Vagina (tissue), 2 donors: ENCODE measurements at places on chromosomes 16 and 17. TPM values are rescaled to one million over a fixed set of nuclear protein-coding genes. Genes with fewer than 3 reads are reported as not detected.

- no peak for DNase-seq
- no peaks in the 10 kb centered on the region for H3K4me1 ChIP-seq
- H3K27ac ChIP-seq, result no peak overlapping the region
- H3K36me3 ChIP-seq, result no peaks in the 10 kb centered on the region
- H3K4me3 ChIP-seq, result no peak overlapping the region
These were observed 474.8 kb downstream of the KCNJ2 start for GRCh38 chr17:70644096-70644495.

DNA sequence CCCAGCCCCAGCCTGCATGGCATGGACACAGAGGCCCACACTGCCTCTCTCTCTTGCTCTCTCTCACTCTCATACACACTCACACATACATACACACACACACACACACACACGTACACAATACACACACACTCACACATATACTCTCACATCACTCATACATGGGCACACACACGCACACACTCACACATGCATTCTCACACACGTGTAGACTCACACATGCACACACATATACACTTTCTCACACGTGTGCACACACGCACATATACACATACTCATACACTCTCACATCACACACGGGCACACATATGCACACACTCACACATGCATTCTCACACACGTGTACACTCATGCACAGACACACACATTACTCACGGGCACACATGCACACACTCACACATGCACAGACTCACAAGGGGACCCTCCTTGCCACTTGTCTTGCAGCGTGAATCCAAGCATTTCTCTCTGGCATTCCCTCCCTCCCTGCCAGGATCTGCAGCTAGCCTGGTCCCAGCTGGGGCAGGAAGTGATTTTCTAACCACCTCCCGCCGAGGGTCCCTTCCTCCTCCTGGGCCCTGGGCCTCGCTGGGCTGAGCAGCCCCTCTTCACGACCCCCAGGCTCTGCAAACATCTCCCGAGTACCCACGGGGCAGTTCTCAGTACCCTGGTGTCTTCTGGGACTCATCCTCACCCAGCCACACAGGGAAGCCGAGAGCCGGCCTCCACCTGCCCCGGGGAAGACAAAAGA lies 37.5 kb downstream of the IL21R start:
- H3K27ac ChIP-seq, result no peak overlapping the region
- no peaks in the 10 kb centered on the region for H3K36me3 ChIP-seq
- H3K4me1 ChIP-seq, result no peaks in the 10 kb centered on the region
- no peaks in the 10 kb centered on the region for H3K27me3 ChIP-seq
- no peak for DNase-seq

DNA sequence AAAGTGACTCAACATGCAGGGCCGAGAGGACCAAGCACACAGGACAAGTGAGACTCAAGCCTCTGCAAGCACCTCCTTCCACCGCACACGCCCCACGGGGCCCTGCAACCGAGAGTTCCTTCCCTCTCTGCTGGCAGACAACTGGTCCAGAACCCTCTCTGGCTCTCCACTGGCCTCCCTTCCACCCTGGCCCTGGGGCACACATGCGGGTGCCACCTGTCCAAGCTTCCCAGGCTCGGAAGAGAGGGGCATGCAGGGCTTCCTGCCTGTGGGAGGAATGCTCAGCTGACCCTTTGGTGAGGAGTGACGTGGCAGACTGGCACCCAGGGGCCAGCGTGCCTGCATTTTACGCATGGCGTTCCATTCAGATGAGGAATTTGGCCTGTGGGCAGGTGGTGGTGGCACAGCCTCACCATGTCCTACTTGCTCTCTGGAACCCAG lies 59.8 kb downstream of the PIPOX start:
- no peaks in the 10 kb centered on the region for H3K4me1 ChIP-seq
- H3K4me3 ChIP-seq, result no peak overlapping the region
- DNase-seq, result no peak
- no peaks in the 10 kb centered on the region for H3K36me3 ChIP-seq
- H3K27ac ChIP-seq, result no peak overlapping the region
- H3K27me3 ChIP-seq, result no peaks in the 10 kb centered on the region

- peak overlapping the region; percentile 27 for H3K4me3 ChIP-seq
- H3K27me3 ChIP-seq, result peaks cover 5% of the 10 kb centered on the region
- H3K36me3 ChIP-seq, result no peaks in the 10 kb centered on the region
- peaks cover 11% of the 10 kb centered on the region for H3K4me1 ChIP-seq
These were observed 387.2 kb downstream of the SEC14L1 start for GRCh38 chr17:77527836-77528505.

GRCh38 chr16:35873472-35873871 lies 2414.1 kb downstream of the TP53TG3F start:
- no peaks in the 10 kb centered on the region for H3K4me1 ChIP-seq
- DNase-seq, result no peak
- H3K36me3 ChIP-seq, result no peaks in the 10 kb centered on the region
- H3K27ac ChIP-seq, result no peak overlapping the region
- no peaks in the 10 kb centered on the region for H3K27me3 ChIP-seq
- no peak overlapping the region for H3K4me3 ChIP-seq

DNA sequence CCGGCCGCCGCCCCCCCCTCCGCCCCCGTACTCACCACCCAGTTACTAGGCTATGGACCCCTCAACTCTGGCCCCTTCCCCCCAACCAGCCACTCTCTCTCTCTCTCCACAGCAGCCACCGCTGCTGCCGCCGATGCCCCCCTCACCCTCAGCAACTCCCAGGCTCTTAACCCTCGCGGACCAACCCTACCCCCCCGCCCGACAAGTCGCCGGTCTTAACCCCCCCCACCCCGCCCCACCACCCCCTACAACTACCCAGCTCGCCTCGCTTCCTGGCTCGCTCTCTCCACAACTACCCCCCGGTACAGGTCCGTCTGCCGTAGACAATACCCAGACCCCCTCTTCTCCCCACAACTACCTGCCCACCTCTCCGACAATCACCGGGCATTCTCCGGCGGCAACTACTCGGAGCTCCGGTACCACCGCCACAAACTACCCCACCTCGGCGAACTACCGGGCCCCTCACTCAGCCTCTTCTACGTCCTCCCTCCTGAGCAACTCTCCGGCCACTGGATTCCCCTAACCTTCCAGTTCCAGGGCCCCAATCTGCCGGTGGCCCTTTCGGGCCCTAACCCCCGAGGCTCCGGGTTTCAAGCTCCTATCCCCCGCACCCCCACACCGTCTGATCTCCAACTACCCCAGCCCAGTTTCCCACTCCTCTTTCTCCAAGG lies 702 bp downstream of the PHF23 start:
- peaks cover 53% of the 10 kb centered on the region for H3K4me1 ChIP-seq
- DNase-seq, result no peak
- H3K27me3 ChIP-seq, result no peaks in the 10 kb centered on the region
- peaks cover 26% of the 10 kb centered on the region for H3K36me3 ChIP-seq
- peak overlapping the region; percentile 99 for H3K27ac ChIP-seq

DNA sequence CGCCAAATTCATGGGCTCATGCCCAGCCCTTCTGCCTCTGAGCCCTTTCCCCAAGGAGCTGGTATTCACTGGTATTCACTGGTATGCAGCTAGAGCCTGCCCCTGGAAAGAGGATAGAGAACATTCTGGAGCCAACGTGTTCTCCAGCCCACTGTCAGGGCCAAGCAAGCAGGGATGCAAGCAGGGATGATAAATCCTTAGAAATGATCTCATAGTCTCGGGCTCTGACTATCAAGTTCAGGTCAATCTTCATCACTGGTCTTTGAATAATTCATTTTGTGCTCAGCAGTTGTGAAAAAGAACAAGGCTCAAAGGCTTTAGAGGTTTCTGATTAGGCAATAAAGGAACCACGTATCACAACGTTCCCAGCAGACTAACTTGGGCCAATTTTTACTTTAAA lies 57.3 kb downstream of the CACNG5 start:
- no peak overlapping the region for H3K4me3 ChIP-seq
- no peaks in the 10 kb centered on the region for H3K36me3 ChIP-seq
- no peaks in the 10 kb centered on the region for H3K4me1 ChIP-seq
- DNase-seq, result no peak
- H3K27me3 ChIP-seq, result no peaks in the 10 kb centered on the region

GRCh38 chr17:81641825-81642489 lies 5.0 kb downstream of the TSPAN10 start:
- no peaks in the 10 kb centered on the region for H3K27me3 ChIP-seq
- no peaks in the 10 kb centered on the region for H3K4me1 ChIP-seq
- H3K4me3 ChIP-seq, result no peak overlapping the region
- H3K27ac ChIP-seq, result no peak overlapping the region
- H3K36me3 ChIP-seq, result no peaks in the 10 kb centered on the region

DNA sequence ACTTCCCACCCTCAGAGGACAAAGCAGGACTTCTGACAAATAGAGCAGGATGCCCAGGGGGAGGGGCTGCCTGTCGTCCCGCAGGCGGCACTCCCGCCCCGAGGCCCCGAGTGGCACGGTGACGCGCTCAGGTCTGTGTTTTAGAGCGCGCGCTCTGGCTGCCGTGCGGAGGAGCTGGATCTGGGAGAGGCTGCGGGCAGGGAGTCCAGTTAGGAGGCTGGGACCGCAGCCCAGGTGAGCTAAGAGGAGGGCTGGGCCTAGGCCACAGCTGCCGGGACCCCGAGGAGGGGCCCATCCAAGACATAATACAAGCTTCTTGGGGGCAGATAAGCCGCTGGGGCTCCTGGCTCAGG lies 6.4 kb downstream of the DOC2A start:
- no peaks in the 10 kb centered on the region for H3K4me1 ChIP-seq
- H3K27ac ChIP-seq, result no peak overlapping the region
- H3K27me3 ChIP-seq, result peaks cover 4% of the 10 kb centered on the region
- peaks cover 15% of the 10 kb centered on the region for H3K36me3 ChIP-seq

- no peaks in the 10 kb centered on the region for H3K27me3 ChIP-seq
- no peaks in the 10 kb centered on the region for H3K4me1 ChIP-seq
- no peak overlapping the region for H3K4me3 ChIP-seq
- no peaks in the 10 kb centered on the region for H3K36me3 ChIP-seq
These were observed 124.9 kb downstream of the WWOX start for GRCh38 chr16:78224342-78224741.

GRCh38 chr16:72092832-72093447 lies 480 bp downstream of the TXNL4B start:
- H3K4me1 ChIP-seq, result peaks cover 40% of the 10 kb centered on the region
- H3K27me3 ChIP-seq, result no peaks in the 10 kb centered on the region

DNA sequence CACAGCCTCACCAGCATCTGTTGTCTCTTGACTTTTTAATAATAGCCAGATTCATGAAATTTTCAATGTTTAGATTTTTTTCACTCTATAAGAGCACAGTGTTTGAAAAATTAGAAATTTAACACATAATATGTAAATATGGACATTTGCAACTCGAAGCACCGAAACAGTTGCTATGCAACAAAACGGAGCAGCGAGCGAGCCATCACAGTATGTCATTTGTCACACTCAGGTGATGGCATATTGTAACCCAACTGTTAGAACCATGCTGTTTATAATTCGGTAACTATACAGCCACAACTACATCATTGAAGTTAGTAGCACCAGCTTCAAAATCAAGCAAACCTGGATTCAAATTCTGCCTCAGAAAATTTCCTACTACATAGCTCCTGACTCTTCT lies 410.8 kb downstream of the NPIPA8 start:
- no peak for DNase-seq
- no peak overlapping the region for H3K4me3 ChIP-seq
- no peaks in the 10 kb centered on the region for H3K27me3 ChIP-seq
- H3K4me1 ChIP-seq, result no peaks in the 10 kb centered on the region
- H3K36me3 ChIP-seq, result no peaks in the 10 kb centered on the region

DNA sequence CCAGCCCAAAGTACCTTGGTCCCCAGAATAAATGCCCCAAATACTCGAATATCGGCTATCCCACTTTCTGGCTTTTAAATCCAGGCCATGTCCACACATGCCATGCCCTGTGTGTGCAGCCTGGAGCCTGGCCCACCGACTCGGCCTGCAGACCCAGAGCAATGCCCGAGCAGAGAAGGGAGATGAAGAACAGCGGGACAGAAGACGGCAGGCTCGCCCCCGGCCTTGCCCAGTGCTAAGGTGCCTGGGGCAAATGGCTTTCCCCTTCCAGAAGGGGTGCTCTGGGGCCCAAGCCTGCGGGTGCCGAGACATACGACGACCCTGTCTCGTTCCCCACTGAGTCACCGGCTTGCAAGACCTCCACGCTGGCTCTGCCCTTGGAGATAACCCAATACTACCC lies 8.0 kb downstream of the CLUH start:
- peaks cover 48% of the 10 kb centered on the region for H3K36me3 ChIP-seq
- H3K4me1 ChIP-seq, result peaks cover 24% of the 10 kb centered on the region
- no peak overlapping the region for H3K27ac ChIP-seq
- no peak for DNase-seq
- H3K4me3 ChIP-seq, result no peak overlapping the region
- no peaks in the 10 kb centered on the region for H3K27me3 ChIP-seq

DNA sequence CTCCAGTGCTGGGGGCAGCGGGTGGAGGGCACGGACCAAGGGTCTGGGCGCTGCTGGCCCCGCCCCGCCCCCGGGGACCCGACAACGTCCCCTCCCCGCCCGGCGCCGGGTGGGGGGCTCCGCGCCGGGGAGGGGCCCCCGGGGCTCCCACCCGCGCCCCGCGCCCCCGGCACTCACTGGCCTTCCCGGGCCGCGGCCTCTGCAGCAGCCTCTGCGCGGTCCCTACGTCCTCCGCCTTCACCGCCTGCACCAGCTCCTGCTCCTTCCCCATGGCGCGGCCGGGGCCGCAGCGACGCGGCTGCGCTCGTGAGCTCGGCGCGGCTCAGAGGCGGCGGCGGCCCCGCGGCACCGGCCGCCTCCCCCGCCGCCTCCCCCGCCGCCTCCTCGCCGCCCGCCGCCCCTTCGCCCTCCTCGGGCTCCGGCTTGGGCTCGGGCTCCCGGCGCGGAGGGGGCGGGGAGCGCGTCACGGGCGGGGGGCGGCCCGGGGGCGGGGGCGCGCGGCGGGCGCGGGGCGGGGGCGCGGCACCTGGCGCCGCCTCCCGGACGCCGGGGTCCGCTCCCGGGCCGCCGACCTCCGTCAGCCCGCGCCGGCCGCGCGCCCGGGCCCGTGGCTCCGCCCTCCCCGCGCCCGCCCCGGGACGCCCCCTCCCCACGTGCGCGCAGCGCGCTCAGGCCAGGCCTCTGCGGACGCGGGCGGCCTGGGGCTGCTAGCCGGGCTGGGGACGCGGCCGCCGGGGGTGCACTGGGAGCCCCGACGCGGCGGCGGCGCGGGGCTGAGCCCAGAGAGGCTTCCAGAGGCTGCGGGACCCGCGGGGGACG lies at the start of gene CASKIN1:
TSS of gene CASKIN1 (minus strand) at position 444 of the 819 bp plus-strand sequence. CDS start at position 271, 173 bp downstream.
- H3K4me1 ChIP-seq, result peaks cover 18% of the 10 kb centered on the region
- no peaks in the 10 kb centered on the region for H3K36me3 ChIP-seq
- peak within 1 kb of the TSS; percentile 36 for H3K4me3 ChIP-seq
- peaks cover 11% of the 10 kb centered on the region for H3K27me3 ChIP-seq

GRCh38 chr17:57614742-57615141 lies 130.4 kb downstream of the CCDC182 start:
- no peak overlapping the region for H3K27ac ChIP-seq
- no peak overlapping the region for H3K4me3 ChIP-seq
- no peaks in the 10 kb centered on the region for H3K27me3 ChIP-seq
- H3K36me3 ChIP-seq, result no peaks in the 10 kb centered on the region

The CSH2 gene
- not detected for total RNA-seq

The BCL7C gene
- total RNA-seq, result 38.1 TPM

The RAB11FIP4 gene
- total RNA-seq, result 11.0 TPM

The DNAAF8 gene
- not detected for total RNA-seq

The ZNF385C gene
- 0.49 TPM for total RNA-seq

The CYB561 gene
- 46.2 TPM for total RNA-seq

The TAT gene
- not detected for total RNA-seq

The STUB1 gene
- 124 TPM for total RNA-seq

The PRSS22 gene
- total RNA-seq, result 38.8 TPM

The ALOX15B gene
- 28.7 TPM for total RNA-seq

The METRNL gene
- total RNA-seq, result 156 TPM

The SLC5A2 gene
- total RNA-seq, result not detected

The SLC16A5 gene
- total RNA-seq, result 26.8 TPM
